ENCODE measurements at places on chromosomes 3 and 15.

GRCh38 chr3:50950591-50950990 lies 275.9 kb downstream of the DOCK3 start:
- no peak for DNase-seq

GRCh38 chr3:184761075-184761841 lies 49.4 kb upstream of the MAGEF1 start:
- no peak for DNase-seq

GRCh38 chr3:158486200-158486599 lies 84.8 kb upstream of the MLF1 start:
- DNase-seq, result no peak

- no peak for DNase-seq
Observed at GRCh38 chr3:142706321-142707127, 17.3 kb upstream of the TRPC1 start.

DNA sequence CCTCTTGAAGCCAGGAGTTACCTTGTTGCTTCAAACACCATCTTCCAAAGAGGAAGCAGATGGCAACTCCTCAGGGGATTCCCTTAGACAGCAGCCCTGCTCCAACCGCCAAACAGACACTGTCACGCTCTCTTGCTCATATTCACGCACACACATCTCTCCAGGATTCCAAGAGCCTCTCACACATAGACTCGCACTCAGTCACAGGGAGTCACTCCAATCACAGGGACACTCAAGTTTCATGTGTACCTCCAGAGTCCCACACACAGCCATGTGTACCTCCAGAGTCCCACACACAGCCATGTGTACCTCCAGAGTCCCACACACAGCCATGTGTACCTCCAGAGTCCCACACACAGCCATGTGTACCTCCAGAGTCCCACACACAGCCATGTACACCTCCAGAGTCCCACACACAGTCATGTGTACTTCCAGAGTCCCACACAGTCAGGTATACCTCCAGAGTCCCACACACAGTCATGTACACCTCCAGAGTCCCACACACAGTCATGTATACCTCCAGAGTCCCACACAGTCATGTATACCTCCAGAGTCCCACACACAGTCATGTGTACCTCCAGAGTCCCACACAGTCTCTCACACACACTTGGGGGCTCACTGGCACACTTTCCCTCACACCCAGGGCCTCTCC lies 6.1 kb downstream of the VWA5B2 start:
- no peak for DNase-seq

- no peak for DNase-seq
Observed at GRCh38 chr15:100318880-100319279, 22.9 kb downstream of the ADAMTS17 start.

- no peak for DNase-seq
Observed at GRCh38 chr3:88626456-88627120, 476.8 kb downstream of the C3orf38 start.

GRCh38 chr15:23035964-23036566 lies 3.3 kb downstream of the TUBGCP5 start:
- DNase-seq, result peak; percentile 45

DNA sequence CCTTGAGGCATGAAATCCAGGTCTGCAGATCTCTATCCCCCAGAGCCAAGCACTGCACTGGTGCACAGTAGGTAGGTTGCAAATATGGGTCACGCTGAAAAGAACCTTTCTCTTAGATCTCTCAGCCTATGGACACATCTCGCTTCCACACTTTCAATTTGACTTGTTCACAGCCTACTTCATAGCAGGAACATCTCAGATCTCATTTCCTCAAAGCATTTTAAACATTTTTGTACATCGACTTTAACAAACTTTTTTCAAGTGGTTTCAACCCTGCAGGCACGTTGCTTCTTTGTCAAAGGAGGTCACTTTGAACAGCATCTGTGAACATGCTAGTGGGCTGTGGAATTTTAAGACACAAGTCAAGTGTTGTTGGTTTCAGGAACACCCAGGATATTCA lies 76.0 kb downstream of the SLC12A8 start:
- no peak for DNase-seq

GRCh38 chr15:58564981-58565380 lies 133.2 kb downstream of the LIPC start:
- no peak for DNase-seq

GRCh38 chr3:40186508-40186907 lies 123.0 kb upstream of the EIF1B start:
- no peak for DNase-seq

DNA sequence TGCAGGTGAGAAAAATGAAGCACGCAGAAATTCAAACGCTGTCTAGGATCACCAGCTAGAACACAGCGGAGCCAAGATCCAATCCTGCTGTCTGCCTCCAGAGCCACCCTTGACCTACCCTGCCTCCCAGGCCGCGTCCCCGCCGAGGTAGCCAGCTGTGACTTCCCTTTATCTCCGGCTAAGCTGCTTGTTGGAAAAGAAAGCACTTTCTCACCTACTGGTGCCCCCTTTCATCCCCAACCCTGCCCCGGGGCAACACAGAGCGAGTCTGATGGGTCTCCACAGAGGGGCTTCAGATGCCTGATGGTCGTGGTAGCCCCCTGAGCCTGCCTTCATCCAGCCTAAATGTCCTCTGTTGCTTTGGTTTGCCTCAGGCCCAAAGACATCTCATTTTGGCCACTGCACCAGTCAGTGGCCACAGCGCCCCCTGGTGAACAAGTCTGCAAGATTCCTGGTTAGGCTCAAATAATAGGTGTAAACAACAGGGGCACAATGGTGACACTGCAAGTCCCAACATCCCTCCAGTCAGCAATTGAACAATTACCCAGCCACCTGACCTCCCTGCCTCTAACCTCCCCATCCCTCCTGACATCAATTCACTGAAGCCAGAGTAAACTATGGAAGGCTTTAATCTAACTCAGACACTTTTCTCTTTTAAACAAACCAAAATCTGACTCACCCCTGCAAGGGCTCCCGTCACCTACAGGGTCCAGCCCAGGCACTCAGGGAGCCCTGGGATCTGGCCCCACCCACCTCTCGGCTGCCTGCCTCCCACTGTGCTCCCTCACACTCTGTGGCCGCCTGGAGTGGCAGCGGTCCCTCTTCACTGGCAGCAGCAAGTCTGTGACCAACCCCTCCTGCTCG lies 27.3 kb upstream of the BCL2L10 start:
- DNase-seq, result peak; percentile 63

GRCh38 chr15:100879061-100879463 lies 569 bp upstream of the ALDH1A3 start:
- DNase-seq, result no peak

DNA sequence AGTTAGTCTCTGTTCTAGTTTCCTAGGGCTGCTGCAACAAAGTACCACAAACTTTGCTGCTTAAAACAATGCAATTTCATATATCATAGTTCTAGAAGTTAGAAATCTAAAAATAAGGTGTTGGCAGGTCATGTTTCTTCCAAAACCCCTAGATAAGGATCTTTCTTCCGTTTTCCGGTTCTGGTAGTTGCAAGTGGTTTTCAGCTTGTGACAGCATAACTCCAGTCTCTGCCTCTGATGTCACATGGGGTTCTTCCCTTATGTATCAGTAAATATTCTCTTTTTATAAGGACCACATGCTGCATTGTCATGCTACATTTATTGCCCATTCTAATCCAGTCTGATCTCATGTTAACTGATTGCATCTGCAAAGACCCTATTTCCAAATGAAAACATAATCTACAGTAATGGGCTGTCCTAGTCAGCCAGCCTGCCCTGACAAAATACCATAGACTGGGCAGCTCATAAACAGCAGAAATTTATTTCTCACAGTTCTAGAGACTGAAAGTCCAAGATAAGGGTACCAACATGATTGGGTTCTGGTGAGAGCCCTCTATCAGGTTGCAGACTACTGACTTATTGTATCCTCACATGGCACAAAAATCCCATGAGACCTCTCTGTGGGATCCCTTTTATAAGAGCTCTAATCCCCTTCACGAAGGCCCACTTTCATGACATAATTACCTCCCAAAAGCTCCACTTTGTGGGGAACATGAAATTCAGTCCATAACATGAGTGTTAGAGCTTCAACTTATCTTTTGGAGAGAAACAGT lies 642.0 kb upstream of the NAALADL2 start:
- no peak for DNase-seq

- no peak for DNase-seq
Observed at GRCh38 chr3:22526266-22526837, 676.8 kb upstream of the UBE2E2 start.

GRCh38 chr15:48650931-48651330 lies 5.4 kb upstream of the FBN1 start:
- no peak for DNase-seq

- no peak for DNase-seq
Observed at GRCh38 chr15:22866079-22866478, 27.6 kb downstream of the NIPA2 start.

DNA sequence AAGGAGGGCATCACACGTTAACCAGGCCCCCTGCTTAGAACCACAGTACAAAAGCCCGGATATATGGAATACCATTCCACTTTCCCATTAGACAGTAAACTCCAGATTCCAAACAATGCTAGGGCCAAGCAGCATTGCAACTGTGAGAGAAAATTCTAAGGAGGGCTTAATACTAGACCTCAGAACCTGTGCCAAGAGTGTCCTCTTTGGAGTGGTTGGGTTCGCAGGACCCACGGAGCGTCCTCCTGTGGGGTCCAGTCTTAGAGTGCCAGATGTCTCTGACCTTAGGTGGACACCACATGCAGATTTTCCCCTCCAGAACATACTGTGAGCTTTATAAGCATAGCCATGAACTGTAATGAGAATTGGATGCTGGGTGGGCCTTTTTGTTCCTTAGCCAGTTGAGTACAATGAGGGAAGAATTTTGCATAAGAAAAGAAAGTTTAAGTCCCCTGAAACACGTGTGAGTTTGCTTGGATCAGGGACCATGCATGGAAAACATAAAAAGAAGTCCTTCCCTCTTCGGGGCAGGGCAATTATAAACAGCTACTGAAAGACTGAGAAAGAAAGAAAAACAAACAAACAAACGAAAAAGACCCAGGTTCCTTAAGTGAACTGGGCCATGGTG lies 325.7 kb downstream of the NEK10 start:
- no peak for DNase-seq

- DNase-seq, result no peak
Observed at GRCh38 chr3:42066516-42067181, 24.5 kb upstream of the TRAK1 start.

DNA sequence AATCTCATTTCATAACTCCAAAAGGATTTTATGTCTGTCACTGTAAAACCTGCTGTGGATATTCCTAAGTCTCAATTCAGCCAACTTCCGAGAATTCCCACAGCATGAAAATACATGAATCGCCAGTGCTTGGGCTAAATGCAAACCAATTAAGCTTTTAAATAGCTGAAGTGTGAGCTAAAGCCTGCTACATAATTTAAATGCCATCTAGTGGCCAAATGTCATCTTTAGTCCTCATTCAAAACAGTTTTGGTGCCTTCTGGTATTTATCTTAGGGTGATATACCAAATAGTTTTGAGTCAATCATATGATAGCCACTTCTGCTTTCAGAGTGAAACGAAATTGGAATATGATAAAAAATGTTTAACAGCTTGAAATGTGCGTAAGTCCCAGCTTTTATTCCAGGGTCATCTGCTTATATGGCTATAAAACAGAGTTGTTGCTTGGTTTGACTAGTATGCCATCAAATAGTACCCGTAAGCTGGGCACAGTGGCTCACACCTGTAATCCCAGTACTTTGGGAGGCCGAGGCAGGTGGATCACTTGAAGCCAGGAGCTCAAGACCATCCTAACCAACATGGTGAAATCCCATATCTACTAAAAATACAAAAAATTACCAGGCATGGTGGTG lies 41.8 kb upstream of the CCNL1 start:
- no peak for DNase-seq

DNA sequence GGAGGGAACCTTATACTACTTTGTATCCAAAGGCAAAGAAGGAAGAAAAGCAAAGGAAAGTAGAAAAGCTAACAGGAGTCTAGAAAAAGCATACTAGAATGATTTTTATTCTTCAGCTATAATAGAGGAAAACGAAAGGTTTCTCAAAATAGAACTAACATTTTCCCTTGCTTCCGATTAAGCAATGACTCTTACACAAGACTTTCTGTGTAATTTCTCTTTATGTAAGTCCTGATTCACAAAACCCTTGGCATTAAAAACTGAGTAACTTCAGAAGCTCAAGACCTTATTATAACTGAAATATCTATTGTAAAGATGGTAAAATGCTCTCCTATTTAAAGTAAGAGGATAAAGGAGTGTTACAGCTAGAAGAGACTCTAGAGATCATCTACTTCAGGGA lies 97.4 kb downstream of the DTWD1 start:
- DNase-seq, result no peak

- no peak for DNase-seq
Observed at GRCh38 chr3:144109944-144110343, 138.3 kb downstream of the DIPK2A start.

- no peak for DNase-seq
Observed at GRCh38 chr3:151580591-151580990, 119.7 kb upstream of the IGSF10 start.
